Naive B cell (primary cell): ENCODE measurements at places on chromosomes 6 and 20. TPM values are rescaled to one million over a fixed set of nuclear protein-coding genes. Genes with fewer than 3 reads are reported as not detected.

C6orf58 gene
- polyA plus RNA-seq: not detected

HLA-DRB1 gene
- 5,170 TPM for polyA plus RNA-seq

PACSIN1 gene
- not detected for polyA plus RNA-seq

- H3K4me1 ChIP-seq: peaks cover 3% of the 10 kb centered on the region
- H3K36me3 ChIP-seq: no peaks in the 10 kb centered on the region
- H3K27me3 ChIP-seq: peaks cover 51% of the 10 kb centered on the region
- no peak overlapping the region for H3K4me3 ChIP-seq
- H3K27ac ChIP-seq: no peak overlapping the region
These were observed 21.8 kb upstream of the GMPR start for GRCh38 chr6:16216501-16217155.

- no peak for DNase-seq
- peaks cover 14% of the 10 kb centered on the region for H3K4me1 ChIP-seq
- H3K36me3 ChIP-seq: peaks cover 3% of the 10 kb centered on the region
- H3K27me3 ChIP-seq: peaks cover 11% of the 10 kb centered on the region
- peak overlapping the region; percentile 74 for H3K4me3 ChIP-seq
- no peak overlapping the region for H3K27ac ChIP-seq
These were observed 38.7 kb downstream of the YTHDF1 start for GRCh38 chr20:63177134-63177784.

DNA sequence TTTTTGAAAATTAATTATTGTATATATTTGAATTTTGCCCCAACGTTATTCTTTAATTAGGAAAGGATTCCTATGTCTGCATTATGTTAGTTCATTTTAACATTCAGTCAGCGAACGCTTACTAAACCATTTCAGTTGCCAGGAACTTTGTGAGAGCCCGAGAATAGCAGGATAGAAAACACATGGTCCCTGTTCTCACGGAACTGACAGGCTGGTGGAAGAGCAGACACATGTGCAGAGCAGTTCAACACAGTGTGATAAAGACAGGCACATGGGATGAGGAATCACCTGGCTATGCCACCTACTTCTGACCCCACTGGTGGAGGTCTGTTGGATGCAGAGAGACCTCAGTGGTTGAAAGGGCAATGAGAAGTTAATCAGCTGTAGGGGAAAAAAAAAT lies 367.2 kb downstream of the EPM2A start:
- no peaks in the 10 kb centered on the region for H3K27me3 ChIP-seq
- H3K4me1 ChIP-seq: peaks cover 4% of the 10 kb centered on the region
- H3K36me3 ChIP-seq: no peaks in the 10 kb centered on the region
- H3K27ac ChIP-seq: no peak overlapping the region
- no peak overlapping the region for H3K4me3 ChIP-seq
- no peak for DNase-seq

- no peaks in the 10 kb centered on the region for H3K27me3 ChIP-seq
- peaks cover 4% of the 10 kb centered on the region for H3K36me3 ChIP-seq
- peak within 1 kb of the TSS; percentile 95 for H3K4me3 ChIP-seq
These were observed at the start of gene C6orf62 for GRCh38 chr6:24719125-24719971. Gene C6orf62 (minus strand): TSS chr6:24719154. CDS start chr6:24718668, 486 bp downstream.

DNA sequence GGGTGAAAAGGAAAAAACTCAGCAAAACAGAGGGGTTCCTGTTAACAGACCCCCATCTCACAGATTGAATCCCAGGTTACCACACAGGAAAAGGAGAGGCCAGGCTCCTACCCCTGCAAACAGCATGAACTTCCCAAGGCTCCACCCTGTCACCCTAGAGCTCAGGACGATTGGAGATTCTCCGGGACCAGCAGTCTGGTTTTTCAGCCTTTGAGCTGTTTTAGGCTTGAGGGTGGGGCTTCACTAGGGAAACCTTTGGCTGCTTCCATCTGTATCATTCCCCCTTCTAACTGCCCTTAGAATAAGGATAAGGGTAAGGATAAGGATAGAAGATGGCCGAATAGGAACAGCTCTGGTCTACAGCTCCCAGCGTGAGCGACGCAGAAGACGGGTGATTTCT lies 16.0 kb downstream of the C6orf58 start:
- no peak overlapping the region for H3K4me3 ChIP-seq
- H3K27ac ChIP-seq: no peak overlapping the region
- H3K27me3 ChIP-seq: no peaks in the 10 kb centered on the region
- no peak for DNase-seq
- no peaks in the 10 kb centered on the region for H3K4me1 ChIP-seq

GRCh38 chr6:2782356-2782708 lies 17.1 kb downstream of the WRNIP1 start:
- peaks cover 23% of the 10 kb centered on the region for H3K4me1 ChIP-seq
- no peak for DNase-seq
- peaks cover 31% of the 10 kb centered on the region for H3K36me3 ChIP-seq
- H3K27me3 ChIP-seq: no peaks in the 10 kb centered on the region

GRCh38 chr20:33183312-33183711 lies 15.4 kb downstream of the BPIFA2 start:
- no peak overlapping the region for H3K27ac ChIP-seq
- peaks cover 10% of the 10 kb centered on the region for H3K36me3 ChIP-seq
- no peak overlapping the region for H3K4me3 ChIP-seq
- no peaks in the 10 kb centered on the region for H3K27me3 ChIP-seq
- no peak for DNase-seq

- peaks cover 6% of the 10 kb centered on the region for H3K4me1 ChIP-seq
- no peak overlapping the region for H3K4me3 ChIP-seq
- H3K36me3 ChIP-seq: no peaks in the 10 kb centered on the region
These were observed 42.6 kb upstream of the NFATC2 start for GRCh38 chr20:51585148-51585547.

DNA sequence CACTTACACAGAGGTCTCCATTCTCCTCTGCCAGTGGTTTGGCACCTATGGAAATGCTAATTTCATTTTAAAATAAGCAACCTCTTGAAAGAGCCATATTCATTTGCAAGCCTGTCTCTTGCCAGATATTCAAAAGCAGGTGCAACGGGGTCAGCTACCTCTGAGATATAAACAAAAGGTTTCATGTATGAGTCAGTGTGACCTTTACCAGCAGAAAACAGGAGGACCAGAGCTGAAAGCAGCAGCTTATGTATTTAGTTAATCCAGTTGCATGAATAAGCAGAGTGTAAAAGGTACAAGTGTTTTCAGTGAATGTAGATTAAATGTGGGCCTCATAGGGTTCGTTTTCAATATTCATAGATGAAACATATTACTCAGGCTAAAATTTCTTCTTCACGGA lies 56.0 kb downstream of the TENT5A start:
- H3K27me3 ChIP-seq: no peaks in the 10 kb centered on the region
- no peak for DNase-seq
- no peaks in the 10 kb centered on the region for H3K36me3 ChIP-seq
- no peak overlapping the region for H3K27ac ChIP-seq

- peak overlapping the region; percentile 40 for H3K27ac ChIP-seq
- peaks cover 11% of the 10 kb centered on the region for H3K4me1 ChIP-seq
- H3K4me3 ChIP-seq: no peak overlapping the region
- DNase-seq: no peak
These were observed 13.1 kb downstream of the BTNL2 start for GRCh38 chr6:32393665-32394420.

DNA sequence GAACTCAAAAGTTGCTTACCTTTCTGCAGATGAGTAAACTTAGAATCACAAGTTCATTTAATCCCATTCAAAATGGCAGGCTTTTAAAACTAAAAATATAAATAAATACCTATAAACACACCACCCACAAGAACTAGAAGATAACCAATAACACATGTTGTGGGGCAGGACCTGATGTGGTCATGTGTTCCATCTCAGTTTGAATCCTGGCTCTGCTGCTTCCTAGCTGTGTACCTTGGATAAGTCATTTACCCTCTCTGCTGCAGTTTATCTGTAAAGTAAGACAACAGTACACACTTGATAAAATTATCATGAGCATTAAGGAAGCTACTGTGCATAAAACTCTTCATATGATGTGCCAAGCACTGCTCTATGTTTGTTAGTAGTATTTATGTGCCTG lies 22.0 kb downstream of the TRIM27 start:
- H3K36me3 ChIP-seq: peaks cover 16% of the 10 kb centered on the region
- DNase-seq: no peak
- H3K27me3 ChIP-seq: no peaks in the 10 kb centered on the region
- peaks cover 22% of the 10 kb centered on the region for H3K4me1 ChIP-seq
